ENCODE measurements at places on chromosomes 7 and 10.

DNA sequence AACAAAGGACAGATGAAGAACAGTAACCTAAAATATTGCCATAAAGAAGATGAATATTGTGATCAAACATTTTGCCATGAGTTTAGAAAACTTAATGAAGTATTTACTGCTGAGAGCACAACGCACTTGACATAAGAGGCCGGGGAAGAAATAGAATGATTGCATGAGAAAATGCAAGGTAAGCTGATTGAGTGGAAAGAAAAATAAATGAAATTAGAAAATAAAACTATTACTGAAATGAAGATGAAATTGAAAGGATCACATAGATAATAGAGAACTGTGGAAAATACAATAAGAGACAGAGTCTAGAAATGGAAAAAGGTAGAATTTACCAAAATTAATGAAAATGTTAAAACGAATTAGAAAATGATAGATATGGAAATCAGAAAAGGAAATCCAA, 10.1 kb downstream of the RAB18 start:
- DNase-seq, result no peak

DNA sequence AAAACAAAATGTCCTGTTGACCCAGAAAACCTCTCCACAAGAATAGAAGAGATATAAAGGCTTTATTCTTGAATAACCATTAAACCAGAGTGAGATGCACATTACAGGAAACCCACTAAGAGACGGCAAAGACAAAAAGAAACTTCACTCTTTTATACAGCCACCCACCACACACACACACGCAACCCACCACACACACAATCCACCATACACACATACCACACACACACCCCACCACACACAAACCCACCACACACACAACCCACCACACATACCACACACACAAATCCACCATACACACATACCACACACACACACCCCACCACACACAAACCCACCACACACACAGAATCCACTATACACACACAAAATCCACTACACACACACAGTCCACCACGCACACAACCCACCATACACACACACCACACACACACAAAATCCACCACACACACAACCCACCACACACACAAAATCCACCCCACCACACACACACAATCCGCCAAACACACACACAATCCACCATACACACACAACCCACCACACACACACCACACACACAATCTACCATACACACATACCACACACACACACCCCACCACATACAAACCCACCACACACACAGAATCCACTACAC, 9.5 kb upstream of the REPIN1 start:
- no peak for DNase-seq

DNA sequence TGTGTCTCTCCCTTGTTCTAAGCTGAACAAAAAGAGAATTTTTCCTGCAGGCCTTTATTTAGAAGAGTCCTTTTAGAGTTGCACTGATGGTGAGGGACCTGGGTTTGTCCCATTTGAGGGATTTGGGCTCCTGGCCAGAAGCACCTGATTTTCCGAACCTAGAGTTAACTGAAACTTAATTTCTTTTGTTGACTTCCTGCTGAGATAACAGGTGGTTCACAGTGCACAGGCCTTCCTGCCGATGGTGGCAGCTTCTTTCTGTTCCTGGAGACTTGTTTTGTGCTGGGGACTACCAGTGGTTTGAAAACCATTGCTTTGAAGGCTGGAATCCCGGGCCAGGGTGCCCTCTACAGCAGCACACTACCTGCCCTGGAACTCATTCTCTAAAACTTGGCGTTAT, 99.2 kb downstream of the SUGCT start:
- DNase-seq, result no peak

DNA sequence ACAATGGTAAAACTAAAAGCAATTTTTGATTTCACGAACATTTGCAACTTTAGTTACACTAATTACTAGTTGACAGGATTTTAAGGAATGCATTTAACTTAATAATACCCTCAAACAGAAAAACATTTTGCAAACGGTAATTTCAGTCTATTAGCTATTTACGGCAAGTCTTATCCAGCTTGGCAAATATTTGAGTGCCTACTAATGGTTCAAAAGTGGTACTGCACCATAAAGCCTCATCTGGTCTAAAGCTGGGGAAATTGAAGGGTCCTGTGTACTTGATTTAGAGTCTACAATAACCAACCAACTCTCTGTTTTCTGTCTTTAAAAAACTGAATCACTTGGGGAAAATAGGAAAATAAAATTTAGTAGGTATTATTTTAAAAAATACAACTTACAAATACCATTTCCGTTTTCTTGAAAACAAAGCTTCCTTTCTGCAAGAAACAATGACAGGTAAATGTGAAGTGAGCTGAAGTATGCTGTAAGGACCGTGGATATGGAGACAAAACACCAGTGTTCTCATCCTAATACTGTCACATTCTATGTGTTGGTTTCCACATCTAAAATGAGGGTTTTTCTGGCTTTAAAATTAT, 142.3 kb downstream of the VPS50 start:
- no peak for DNase-seq

DNA sequence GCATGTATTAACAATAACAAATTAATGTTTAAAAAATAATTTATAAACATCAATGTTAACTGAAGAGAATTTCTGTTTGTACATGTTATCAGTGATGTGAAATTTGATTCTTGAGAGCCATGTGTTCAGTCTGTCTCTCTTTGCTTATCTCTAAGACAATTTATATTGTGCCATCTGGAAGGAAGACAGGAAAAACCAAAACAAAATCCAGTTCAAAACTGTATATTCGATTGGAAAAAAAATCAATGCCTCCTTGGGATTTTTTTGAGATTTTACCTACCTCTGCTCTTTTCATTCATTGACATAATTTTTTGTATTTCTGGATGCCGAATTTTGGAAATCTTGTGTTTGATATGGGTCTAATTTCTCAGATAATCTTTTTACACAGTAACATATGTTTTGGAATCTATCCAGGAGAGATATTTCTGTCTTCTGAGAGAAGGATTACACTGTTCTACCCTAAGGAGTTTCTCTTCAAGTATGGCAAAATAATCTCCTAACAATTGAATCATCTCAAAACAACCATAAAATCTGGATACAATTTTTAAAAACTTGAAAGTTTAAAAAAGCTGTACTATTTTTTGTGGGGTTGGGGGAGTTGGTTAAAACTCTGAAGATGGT, 311.9 kb upstream of the GNAI1 start:
- DNase-seq, result no peak

DNA sequence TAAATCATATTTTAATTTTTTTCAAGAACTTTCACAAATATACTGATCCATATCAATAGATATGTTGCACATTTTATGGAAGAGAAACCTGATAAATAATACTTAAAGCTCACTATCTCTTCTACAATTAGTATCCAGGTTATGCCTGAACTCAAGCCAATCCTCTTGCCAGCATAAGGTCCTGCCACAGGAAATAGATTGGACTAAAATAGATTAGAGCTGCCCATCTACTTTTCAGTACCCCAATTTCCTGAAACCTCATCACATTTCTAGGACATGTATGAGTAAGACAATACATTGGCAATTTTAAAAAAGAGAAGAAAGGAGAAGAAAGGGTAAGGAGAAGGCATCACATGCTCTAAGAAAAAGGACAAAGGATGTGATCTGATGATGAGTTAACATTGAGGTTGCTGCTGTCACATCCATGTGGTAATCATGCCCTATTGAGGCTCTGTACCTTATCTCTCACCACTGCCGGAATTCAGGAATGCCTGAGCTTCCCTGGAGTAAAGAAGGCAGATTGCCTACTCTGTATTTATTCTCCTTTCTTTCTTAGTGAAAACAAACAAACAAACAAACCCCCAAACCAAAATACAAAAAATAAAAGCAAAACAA, 199.7 kb downstream of the ANK3 start:
- no peak for DNase-seq

GRCh38 chr7:65798111-65799075, 74.5 kb upstream of the VKORC1L1 start:
- no peak for DNase-seq

- DNase-seq, result no peak
These were observed 305.4 kb upstream of the PODXL start for GRCh38 chr7:131861620-131862346.

DNA sequence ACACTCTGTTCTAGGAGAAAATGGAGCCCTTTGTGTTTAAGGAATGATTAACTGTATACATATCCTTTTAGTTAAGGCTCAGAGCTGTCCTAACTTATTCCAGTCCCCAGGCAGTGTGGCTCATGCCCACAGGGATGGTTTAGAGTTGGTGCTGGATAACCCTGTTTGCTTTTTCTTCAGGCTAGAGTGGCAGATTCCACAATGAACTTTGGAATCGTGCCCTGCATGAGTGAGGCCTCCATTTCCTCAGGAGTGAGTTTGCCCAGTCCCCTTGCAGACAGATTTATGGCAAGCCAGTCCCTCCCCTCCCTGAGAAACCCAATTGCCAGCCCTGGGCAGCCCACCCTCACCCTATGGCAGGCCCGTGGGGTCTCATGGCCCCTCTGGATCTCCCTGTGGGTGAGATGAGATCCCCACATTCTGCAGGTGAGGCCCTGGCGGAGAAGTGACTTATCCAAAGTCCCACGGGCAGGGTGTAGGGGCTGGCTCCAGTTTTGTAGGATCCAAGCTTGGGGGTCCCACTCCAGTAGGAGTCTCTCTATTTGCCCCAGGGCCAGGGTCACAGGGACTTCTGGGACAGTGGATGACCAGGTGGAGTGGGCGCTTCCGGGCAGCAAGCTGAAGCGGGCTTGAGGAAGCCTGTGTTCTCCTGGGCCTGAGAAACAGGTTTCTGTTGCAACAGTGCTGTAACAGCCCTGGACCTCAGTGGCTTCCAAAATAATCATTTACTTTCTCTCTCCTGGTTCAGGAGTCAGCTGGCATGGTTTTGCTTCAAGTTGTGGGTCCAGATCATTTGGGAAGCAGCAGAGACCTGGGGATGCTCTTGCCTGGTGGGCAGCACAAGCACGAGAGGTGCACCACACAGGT, 9.0 kb upstream of the COMTD1 start:
- no peak for DNase-seq

- DNase-seq, result no peak
These were observed 27.3 kb downstream of the HYAL4 start for GRCh38 chr7:123871998-123872867.

GRCh38 chr10:125187238-125188194, 27.2 kb upstream of the CTBP2 start:
- DNase-seq, result no peak

- no peak for DNase-seq
These were observed 195.1 kb upstream of the AUTS2 start for GRCh38 chr7:69403169-69403568.

GRCh38 chr7:25860275-25861163, 291.5 kb upstream of the NFE2L3 start:
- DNase-seq, result no peak

DNA sequence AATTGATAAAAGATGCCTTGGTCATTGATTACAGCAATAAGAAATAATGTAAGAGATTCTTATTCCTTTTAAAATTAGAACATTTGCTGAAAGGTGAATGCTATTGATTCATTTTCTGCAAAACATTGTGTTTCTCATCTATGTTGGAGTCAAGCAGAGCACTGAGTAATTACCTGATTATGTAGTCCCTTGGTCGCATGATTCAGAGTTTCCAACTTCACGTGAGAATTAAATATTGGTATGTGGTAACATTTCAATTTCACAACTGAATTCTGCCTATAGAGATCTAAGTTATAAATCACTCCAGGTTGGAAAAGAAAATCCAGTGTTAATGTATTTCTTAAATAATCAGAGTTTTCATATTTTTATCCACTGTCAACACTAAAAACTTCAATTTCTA, 701.4 kb downstream of the PHTF2 start:
- no peak for DNase-seq
